ENCODE measurements at places on chromosomes 11 and 22.

GRCh38 chr11:106461839-106462545, 384.5 kb downstream of the AASDHPPT start:
- ATAC-seq, result no peak

DNA sequence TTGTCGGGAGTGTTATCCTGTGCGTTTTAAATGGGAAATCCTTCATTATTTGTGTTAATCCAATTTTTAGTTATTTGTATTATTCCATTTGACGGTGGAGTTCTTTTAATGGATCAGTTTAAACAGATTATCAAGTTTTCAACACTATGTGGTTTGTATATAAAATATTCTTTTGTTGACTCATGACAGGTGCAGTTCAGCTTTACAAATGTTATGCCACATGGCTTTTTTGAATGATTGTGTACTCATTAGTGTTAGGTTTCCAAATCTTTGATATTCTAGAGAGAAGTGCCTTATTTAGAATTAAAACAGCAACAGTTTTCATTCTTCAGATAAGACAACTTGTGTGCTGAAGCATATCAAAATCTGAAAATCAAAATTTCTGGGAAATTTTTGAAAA, 2.4 kb downstream of the JAM3 start:
- ATAC-seq, result no peak

- no peak for ATAC-seq
These were observed 80.7 kb downstream of the NAV2 start for GRCh38 chr11:19793326-19793725.

GRCh38 chr11:117941163-117941707, 12.0 kb upstream of the TMPRSS13 start:
- peak; percentile 98 for ATAC-seq

DNA sequence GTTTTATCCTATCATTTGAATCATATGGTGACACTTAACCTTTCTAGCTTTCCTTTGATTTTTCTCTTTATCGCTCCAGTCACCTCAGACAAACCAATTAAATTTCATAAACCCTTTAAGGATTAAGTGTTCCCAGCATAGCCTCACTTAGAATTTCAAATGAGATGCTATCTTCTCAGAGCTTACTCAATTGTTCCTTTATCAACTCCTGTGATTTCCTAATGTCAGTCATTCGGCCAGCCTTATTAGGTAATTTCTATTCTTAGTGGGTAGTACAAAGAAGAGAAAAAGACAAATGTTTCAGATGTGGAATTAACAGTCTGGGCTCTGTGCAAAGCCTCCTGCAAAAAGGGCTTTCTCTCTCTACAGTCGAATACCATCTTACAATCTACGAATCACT, 77.1 kb upstream of the CCDC90B start:
- ATAC-seq, result no peak

- no peak for ATAC-seq
These were observed 1.5 kb downstream of the ADAMTS8 start for GRCh38 chr11:130426837-130427341.

DNA sequence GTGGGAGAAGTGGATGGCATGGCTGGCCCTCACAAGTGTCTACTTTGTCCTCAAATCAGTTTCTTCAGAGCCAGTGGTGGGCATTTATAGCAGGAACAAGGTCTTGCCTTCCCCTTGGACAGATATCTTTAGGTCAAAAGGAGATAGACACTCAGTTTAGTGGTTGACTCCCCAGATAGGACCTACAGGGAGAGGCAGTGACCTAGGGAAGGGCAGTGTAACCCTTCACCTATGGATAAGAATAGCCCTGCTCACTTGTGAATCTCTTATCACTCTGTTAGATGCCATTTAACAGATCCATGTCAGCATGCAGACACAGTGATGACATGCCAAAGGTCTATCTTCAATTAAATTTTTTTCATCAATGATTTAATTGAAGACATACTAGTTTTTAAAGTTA, 11.0 kb downstream of the BCO2 start:
- no peak for ATAC-seq

- no peak for ATAC-seq
These were observed 532.2 kb upstream of the CCDC90B start for GRCh38 chr11:83818349-83818748.

DNA sequence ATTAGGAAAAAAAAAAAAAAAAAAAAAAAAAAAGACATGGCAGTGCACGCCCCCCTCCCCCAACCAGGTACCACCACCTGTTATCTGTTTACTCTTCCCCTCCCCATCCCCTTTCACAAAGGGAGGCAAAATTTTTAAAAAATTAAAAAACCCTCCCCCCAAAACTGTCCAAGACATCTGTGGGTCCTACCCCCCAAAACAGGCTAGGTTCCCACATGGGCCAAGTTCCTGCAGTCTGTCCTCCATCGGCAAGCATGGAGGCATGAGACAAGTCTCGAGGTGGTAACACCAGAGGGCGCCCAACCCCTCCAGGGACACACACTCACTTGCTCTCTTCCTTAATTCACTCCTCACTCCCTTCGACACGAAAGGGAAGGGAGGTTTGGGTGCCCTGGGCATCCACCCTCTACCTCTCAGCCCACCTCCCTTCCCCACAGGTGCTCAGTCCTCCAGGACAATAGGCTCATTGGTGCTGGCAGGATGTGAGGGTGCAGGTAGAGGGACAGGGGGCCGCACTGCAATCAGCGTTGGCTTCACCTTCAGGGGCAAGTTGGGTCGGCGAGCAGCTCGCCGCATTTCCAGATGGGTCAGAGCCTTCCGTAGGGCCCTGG, 2.2 kb upstream of the TUT1 start:
- peak; percentile 35 for ATAC-seq

DNA sequence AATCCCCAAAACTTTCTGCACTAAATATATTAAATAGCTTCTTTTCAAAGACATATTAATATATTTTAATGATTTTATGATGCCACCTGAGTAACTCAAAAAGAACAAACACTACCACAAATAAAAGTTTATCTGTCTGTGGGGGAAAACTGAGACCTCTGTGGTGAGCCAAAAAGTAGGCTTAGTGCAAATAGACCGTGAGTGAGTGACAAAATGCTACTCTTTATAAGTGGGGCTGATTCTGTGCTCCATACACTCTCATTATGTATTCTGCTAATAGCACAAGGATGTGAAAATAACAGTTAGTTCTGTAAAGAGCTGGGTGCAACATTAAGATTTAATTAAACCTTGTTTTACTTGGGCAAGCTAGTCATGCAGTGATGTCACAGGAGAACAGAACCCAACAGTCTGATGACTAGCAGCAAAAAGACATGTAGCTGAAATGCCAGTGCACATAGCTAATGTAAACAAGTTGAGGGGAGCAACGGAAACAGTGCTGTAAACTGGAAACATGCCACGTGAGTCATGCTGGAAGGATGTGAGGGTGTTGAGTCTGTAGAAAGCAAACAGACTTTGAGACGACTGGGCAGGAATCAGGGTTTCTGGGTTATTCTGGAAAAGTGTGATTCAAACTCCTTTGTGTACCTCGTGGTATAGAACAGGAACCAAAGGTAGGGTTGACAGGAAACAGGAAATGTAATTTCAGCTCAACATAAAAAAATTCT, 1130.4 kb downstream of the LRRC4C start:
- peak; percentile 37 for ATAC-seq

DNA sequence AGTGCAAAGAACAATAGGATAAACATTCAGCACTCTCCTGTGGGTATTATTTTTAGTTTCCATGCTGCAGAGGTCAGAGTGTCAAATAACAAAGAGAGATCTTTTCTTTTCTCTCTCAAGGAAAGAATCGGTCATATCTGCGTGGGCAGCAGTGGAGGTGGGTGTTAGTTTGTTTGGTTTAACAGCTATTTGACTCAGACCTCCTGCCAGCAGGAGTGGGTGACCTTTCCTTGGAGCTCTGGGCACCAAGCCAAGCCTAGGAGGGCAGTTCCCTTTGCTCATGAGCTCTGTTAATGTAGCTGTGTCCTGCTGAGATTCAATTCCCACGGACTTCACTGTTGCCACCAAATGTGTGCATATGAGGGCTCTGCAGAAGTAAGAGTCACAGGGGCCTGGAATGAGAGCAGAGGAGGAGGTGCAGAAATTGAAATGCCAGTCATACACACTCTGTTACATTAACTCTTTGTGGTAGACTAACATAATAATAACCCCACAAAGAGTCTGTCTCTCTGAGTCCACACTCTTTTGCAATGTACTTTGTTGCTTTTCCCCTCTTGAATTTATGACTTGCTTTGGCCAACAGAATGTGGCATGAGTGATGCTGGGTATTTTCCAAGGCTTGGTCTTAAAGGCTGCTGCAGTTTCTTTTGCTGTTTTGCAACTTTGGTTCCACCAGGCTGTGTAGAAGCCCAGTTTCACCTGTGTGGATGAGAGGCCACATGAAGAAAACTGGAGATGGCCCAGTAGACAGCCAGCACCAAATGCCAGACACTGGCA, 76.0 kb upstream of the GRK3 start:
- no peak for ATAC-seq

- ATAC-seq, result no peak
These were observed 38.3 kb downstream of the PDGFB start for GRCh38 chr22:39206491-39206890.

DNA sequence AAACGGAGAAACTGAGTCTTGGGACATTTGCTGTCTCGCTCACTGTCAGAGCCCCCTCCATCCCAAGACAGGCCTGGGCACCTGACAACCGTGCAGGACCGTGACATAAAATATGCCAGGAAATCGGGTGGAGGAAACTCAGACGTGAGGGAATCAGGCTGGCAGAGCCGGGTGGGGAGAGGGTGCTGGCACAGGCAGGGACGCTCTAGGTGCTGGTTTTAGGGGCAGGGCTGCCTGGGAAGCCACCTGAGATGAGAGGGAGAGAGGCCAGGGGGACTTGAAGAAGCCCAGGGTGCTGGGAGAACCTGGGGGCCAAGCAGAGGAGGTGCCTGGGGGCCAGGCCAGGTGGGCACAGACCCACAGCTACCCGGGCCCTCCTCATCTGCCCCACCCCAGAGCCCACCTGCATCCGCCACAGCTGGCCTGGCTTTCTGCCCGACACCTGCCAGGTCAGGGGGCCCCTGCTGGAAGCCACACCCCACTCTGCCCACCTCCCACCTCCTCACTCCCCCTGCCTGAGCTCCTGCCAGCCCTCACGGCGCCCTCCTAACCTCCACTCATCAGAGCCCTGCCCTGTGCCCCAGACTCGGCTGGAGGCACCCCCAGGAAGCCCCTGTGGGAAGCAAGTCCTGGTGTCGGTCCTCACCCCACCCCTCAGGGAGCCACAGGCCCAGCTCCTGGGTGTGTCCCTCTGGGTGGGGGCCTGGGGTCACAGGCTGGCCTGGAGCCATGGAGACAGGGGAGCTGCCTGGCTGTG, 27.3 kb upstream of the MUC5AC start:
- no peak for ATAC-seq

DNA sequence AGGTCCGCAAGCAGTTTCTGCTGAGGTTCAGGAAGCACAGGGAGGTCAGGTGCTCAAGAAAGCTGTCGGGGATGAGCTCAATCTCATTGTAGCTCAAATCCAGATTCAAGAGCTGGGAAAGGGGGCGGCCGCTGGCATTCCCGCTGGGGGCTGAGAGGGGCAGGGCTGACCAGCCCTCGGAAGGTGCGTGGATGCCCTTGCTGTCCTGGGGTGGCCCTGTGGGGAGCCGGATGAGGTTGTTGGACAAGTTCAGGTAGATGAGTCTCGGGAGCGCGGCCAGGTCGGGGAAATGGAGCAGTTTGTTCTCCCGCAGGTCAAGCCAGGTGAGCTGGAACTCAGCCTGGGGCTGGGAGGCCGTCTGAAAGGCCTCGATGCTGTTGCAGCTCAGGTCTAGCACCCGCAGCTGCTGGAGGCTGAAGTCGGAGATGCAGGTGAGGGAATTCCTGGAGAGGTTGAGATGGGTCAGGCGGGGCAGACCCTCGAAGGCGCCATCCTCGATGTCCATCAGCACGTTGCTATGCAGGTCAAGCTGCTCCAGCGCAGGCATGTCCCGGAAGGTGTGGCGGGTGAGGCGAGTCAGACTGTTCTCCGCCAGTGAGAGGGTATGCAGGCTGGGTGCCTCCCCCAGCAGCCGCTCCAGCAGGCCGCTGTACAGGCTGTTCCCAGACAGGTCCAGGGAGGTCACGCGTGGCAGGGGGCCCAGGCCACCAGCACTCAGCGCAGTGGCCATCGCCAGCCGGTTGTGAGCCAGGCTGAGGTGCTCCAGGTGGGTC, 9.8 kb downstream of the LRRC32 start:
- peak; percentile 47 for ATAC-seq

DNA sequence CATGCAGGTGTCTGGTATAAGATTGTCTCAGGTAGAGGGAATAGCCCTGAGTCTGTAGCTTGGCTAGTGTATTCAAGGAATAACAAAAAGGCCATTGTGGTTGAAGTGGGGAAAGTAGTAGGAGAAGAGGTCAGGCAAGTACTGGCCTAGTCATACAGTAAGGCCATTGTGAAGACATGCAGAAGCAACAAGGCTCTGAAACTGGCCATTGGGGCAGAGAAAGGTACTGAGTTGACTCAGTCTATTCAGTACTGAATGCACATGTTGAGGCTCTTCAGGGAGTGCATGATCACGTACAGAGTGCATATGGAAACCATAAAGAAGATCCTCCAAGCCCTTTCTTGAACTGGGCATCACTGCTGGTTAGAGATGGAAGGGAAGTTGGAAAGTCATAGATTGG, 477.6 kb downstream of the SOX6 start:
- ATAC-seq, result no peak

- peak; percentile 46 for ATAC-seq
These were observed 5.3 kb downstream of the CD44 start for GRCh38 chr11:35144136-35144741.

- peak; percentile 18 for ATAC-seq
These were observed 81.0 kb downstream of the CCDC34 start for GRCh38 chr11:27281740-27282590.

DNA sequence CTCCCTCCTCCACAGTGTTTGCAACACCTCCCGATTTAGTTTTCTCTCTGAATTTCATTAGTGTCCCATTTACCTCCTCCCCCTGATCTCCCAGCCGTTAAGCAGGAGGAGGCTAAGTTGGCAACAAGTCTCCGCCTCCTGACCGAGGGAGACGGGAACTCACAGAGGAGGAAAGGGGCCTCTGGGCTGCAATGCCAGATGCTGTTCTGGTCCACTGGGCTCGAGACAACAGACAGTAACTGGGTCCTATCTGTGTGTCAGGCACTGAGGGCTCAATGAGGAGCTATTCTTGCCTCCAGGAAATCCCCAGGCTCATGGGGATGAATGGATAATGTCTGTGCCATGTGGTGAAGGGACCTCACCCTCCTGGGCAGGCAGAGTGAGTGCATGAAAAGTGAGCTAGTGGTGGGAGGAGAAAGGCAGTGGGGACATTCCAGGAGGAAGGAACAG, 228.1 kb downstream of the TENM4 start:
- no peak for ATAC-seq

All from esophagus mucosa (tissue), 1 donor.